ENCODE measurements at places on chromosomes 5 and 9.

- no peak for DNase-seq
These were observed 30.6 kb downstream of the RGMB start for GRCh38 chr5:98804066-98804465.

- no peak for DNase-seq
These were observed at the start of gene BASP1 for GRCh38 chr5:17217493-17218352. TSS of gene BASP1 (plus strand) at chr5:17217631. CDS start at chr5:17275217, 57,586 bp downstream.

DNA sequence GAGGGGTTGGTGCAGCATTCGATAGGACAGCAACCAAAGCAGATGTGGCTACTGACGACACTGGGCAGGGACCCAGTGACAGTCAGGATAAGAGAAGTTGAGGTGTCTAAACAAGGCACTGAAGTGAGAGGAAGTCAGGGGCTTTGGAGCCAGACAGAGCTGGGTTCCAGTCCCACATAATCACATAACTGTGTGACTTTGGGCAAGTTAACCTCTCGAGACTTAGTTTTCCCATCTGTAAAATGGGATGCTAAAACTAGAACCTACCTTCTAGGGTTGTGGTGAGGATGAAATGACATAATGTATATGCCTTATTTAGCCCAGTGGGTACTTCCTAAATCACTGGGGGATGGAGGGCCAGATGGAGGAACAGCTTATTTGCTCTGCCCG, 3.1 kb downstream of the ANGPTL2 start:
- DNase-seq, result no peak

GRCh38 chr9:89646189-89646939, 41.6 kb downstream of the GADD45G start:
- DNase-seq, result no peak

GRCh38 chr5:160285316-160285715, 27.0 kb downstream of the CCNJL start:
- no peak for DNase-seq

- DNase-seq, result no peak
These were observed 12.8 kb upstream of the TSSK1B start for GRCh38 chr5:113447498-113448050.

GRCh38 chr5:53165431-53166182, 56.0 kb upstream of the MOCS2 start:
- DNase-seq, result no peak

DNA sequence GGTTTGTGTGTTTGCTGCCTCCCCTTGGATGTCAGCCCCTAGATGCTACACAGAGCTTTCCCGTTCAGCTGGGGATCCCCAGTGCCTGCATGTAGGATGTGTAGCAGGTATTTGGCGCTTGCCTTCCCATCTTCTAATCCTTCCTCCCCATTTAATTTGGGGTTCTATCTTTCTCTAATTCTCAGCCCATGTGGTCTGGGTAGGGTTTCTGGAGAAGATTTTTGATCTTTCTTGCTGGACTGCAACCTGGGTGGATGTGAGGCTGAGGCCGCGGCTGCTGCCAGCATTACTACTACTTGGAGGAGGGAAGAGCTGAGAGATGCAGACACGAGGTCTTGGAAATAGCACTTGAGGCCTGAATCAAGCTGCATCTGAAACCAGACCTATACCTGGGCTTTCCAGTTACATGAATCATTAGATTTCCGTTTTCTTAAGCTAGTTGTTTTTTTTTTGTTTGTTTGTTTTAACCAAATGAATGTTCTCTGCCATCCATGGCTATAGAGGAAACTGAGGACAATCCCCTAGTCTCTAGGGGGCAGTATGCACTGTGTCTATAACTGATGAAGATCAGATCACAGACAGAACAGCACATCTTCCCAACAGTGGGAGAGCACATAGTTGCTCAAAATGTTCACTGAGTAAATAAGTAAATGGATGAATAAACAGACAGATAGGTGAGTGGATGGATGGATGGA, 178.6 kb downstream of the FGF18 start:
- no peak for DNase-seq

- DNase-seq, result no peak
These were observed 58.1 kb downstream of the MARCHF3 start for GRCh38 chr5:126972062-126972895.

DNA sequence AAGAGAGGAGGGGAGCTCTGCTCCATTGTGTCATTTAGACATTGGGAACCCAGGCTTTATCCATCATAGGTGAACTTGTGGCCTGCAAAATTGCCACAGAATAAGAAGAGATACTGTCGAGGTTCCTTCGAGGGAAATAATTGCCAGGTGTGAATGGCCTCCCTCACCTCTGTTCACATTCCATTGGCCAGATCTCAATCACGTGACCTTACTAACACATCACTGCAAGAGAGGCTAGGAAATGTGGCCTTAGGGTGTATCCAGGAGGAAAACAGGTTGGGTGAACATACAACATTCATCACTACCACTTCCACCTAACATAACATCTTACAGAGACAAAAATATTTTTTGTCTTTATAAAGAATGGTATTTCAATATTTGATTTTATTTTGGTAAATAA, 182.1 kb downstream of the FBXL7 start:
- no peak for DNase-seq

GRCh38 chr5:61182449-61182848, 20.2 kb upstream of the SMIM15 start:
- no peak for DNase-seq

GRCh38 chr5:57042524-57042931, 90.6 kb upstream of the MIER3 start:
- DNase-seq, result no peak
